ENCODE measurements at places on chromosomes 12 and 14.
A peak's percentile ranks its signal among the peaks of the same experiment; 100 is the strongest.

DNA sequence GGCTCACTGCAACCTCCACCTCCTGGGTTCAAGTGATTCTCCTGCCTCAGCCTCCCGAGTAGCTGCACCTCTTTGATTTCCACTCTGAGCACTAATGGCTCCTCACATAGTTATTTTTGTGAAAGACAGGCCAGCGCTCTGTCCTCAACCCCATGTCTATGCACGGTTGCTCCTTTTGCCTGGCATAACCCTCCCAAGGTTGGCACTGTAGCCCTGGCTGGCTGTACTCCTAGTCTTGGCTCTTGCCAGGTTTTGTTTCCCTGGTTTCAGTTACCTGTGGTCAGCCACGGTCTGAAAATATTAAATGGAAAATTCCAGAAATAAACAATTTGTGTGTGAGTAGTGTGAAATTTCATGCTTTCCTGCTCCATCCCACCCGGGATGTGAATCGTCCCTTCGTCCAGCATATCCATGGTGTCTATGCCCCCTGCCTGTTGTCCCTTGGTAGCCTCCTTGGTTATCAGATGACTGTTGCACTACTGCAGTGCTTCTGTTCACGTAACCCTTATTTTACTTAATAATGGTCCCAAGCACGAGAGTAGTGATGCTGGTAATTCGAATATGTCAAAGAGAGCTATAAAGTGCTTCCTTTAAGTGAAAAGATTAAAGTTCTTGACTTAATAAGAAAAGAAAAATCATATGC lies 12.3 kb upstream of the DCD start:
- peak; percentile 35 for DNase-seq

DNA sequence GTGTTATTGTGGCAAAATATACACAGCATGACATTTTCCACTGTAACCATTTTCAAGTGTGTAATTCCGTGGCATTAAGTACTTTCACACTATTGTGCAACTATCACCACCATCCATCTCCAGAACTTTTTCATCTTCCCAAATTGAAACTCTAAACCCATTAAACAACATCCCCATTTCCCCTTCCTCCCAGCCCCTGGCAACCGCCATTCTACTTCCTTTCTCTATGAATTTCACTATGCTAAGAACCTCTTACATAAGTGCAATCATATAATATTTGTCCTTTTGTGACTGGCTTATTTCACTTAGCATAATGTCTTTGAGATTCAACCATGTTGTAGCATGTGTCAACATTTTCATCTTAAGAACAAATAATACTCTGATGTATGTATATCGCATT lies 67.8 kb upstream of the PYGL start:
- DNase-seq = no peak

DNA sequence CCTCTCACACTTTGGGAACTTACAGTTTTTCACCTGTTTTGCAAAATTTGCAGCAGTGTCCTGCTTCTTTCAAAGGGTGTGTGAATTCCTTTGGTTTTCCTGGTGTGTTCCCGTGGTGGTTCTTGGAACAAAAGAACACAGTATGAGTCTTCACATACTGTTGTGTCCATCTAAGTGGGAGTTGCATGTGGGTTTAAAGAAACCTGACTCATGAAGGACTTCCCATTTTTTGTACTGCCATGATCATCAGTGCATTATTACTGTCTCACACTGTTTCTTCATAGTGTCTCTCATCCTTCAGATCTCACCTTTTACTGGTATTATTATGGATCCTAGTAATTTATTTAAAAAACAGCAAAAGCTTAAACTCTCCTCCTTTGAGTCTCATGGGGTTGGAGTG lies 3.8 kb upstream of the GZMH start:
- no peak for DNase-seq

GRCh38 chr12:88362439-88362838 lies 217.8 kb downstream of the KITLG start:
- DNase-seq = no peak

DNA sequence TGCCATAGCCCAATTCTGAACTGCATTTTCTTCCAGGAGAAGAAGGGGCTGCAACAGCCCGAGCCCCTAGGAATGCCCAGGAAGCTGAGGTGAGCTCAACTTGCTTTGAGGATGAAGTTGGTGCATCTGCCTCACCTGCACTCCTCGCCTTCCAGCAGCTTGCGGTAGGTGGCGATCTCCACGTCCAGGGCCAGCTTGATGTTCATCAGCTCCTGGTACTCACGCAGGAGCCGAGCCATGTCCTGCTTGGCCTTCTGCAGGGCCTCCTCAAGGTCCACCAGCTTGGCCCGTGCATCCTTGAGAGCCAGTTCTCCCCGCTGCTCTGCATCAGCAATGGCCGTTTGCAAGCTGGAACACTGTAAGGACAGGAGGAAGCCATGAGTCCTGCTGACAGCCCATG lies 6.0 kb downstream of the KRT75 start:
- DNase-seq = no peak

DNA sequence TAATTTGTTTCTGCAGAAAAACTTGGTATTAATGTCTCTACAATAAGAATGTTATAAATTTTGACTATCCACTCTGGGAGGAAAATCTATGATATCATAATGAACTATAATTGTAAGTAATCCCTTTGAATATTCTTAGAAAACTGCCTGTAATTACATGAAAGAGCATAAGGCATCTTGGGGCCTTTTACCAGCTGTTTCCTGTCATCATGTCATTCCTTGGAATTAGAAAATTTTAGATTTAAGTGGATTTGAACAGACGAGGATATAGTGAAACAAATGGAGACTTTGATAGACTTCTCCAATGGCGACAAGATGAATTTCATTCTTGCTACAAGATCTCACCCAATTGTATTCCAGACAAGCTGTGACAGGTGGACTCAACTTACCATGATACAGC lies 423.4 kb upstream of the FLRT2 start:
- DNase-seq = no peak

DNA sequence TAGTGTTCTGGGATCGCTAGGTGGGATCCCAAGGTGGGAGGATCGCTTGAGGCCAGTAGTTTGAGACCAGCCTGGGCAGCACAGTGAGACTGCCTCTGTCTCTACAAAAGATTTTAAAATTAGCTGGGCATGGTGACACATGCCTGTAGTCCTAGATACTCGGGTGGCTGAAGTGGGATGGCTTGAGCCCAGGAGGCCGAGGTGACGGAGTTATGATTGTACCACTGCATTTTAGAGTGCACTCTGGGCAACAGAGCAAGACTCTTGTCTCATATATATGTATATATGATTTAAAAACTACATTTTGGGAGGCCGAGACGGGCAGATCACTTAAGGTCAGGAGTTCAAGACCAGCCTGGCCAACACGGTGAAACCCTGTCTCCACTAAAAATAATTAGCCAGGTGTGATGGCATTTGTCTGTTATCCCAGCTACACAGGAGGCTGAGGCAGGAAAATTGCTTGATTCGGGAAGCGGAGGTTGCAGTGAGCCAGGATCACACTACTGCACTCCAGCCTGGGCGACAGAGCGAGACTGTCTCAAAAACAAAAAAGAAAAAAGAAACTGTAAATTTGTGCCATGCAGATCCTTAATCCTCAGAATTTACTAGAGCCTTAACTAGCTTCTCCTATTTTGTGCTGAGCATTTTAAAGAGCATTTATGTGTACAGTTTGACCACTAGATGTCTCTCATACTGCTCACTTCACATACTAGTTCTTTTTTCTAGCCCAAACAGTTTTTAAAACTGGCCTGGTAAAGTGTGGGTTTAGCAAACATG lies 114.8 kb downstream of the MON2 start:
- peak; percentile 36 for DNase-seq

DNA sequence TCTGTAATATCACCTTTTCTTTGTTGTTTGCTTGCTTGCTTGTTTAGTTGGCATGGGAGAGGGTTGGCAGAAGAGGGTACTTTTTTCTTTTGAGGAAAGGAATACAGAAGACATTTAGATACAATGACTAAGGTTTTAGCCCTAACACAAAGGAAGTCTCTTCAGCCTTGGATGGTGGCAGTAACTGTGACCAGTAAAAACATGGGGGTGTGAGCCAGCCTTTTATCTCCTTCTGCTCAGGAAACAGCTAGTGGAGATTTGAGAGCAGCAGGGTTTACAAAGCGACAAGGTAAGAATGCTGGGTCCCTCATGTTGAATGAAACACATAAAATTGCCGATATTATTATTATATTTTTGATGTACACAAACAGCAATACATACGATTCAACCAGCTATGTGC lies 40.4 kb downstream of the SLC8A3 start:
- no peak for DNase-seq

Data from left ventricle myocardium superior (tissue), 1 donor.